ENCODE measurements at places on chromosomes 12 and 14.

- DNase-seq: no peak
Observed at GRCh38 chr14:106419376-106419965, 893.1 kb downstream of the TMEM121 start.

GRCh38 chr14:68583548-68584280 is 209.2 kb downstream of the ZFP36L1 start:
- no peak for DNase-seq

DNA sequence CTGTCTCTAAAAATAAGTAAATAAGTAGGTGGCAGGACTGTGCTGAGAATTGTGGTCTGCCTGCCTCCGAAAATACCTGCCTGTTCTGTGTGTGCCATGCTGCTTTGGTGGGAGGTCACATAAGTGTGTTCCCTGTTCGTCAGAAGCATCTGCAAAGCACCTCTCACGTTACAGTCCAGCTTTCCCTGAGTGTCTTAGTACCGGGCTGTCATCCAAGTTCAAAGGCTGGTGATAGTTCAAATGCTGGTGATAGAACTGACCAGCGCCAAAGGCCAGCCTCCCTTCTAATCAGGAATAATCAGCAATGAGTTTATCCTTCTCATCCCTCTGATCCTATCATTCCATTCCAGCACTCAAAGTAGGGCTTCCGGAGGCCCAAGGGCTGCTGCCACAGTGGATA is 5.6 kb downstream of the CABP1 start:
- DNase-seq: no peak

- DNase-seq: no peak
Observed at GRCh38 chr14:105205673-105206208, 24.6 kb upstream of the NUDT14 start.

All from stimulated activated CD8-positive, alpha-beta memory T cell treated with anti-CD3 and anti-CD28 coated beads, Interleukin-4, amount 100 ng/mL, for 24 hours (primary cell).